ENCODE measurements at places on chromosomes 13 and 19.

DNA sequence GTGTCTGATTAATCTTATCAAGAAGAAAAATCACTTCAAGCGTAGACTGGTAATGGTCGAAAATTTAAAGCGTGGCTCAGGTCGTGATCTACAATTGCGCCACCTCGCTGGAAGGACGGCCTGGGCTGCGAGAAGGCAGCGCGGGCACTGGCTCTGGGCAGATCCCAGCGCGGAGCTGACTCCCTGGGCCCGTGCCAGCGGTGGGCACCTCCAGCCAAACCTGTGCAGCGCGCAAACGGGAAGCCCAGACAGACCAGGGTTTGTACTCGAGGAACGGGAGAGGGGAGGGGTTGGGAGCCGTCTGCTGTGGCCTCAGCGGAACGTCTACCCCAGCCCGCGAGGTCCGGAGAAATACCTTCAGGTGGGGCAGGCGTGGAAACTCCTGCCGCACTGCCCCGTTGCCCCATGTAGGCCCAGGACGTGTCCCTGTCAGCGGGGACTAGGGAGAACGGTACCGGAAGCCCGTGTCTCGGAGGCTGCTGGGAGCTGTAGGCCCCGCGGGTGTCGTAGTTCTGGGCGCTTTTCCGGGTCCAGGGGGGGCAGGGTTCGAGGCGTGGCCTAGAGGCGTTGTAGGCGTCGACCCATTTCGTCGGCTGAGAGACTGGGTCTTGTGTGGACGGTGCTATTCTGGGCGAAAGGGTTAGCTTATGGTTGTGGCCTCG lies 21.1 kb downstream of the ZNF274 start:
- no peak for DNase-seq

GRCh38 chr19:23558541-23558940 lies 128.5 kb downstream of the ZNF675 start:
- DNase-seq = no peak

DNA sequence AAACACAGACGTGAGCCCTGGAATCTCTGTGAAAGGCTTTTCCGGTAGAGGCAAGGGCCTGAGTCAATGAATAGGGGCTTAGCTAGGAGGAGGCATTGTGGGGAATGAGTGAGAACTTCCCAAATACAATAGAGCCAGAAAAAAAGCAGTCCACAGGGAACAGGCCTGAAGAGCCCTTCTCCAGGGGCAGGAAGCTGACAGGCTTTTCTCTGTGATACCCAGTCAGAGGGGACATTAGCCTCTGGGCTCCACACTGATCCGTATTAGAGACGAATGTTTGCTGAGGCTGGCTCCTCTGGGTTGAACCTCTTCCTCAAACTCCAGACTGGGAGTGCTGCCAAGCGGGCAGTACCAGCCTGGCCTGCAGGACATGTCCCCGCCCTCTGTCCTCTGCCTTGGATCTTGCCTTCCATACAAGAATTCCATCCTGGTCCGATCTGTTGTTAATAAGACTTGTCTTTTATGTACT lies 2.3 kb downstream of the DHRS12 start:
- DNase-seq = no peak

DNA sequence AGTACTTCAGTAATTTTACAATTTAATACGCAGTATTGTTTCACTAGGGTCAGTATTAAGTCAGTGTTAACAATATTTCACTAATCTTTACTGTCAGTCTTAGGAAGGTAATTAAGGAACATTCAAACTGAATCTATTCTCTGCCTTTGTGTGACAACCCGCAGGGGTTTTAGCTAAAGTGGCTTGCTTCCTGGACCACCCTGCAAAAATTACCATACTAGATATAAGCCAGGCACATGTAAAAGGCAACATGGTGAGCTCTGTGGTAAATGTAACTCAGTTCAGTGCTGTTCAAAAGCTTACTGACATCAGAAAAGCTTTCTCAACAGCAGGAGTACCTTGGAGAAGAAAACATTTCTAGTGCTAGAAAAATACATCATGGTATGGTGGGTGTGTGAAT lies 116.7 kb downstream of the FREM2 start:
- no peak for DNase-seq

- DNase-seq = peak; percentile 74
These were observed 2.0 kb downstream of the MISP start for GRCh38 chr19:752652-753517.

- peak; percentile 40 for DNase-seq
These were observed 76.2 kb downstream of the FOXO1 start for GRCh38 chr13:40590112-40590862.

DNA sequence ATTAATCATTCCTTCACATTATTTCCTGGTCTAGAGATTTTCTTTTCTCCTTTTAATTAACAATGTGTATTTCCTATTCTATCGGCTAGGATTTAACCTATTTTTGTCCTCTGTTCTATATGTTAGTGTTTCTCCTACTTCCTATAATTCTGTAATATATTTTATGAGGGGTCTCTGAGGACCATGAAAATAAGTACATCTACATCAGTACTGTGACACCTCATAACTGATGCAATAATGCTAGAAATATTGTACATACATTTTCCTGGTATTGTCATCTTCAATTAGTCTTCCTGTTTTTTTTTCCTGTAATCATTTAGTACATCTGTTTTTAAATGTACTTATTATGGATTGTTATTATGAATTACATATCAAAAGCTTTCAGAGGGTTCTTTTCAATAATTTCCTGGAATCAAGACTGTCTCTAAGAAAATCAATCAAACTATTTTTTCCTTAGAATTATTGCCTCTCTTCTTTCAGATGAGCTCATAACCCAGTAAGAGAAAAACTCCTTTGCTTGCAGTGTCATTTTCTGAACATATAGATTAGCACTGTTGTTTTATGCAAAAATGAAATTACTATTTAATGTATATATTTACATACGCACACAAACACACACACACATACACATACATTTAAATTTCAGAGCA lies 1004.3 kb downstream of the SLITRK5 start:
- DNase-seq = no peak

DNA sequence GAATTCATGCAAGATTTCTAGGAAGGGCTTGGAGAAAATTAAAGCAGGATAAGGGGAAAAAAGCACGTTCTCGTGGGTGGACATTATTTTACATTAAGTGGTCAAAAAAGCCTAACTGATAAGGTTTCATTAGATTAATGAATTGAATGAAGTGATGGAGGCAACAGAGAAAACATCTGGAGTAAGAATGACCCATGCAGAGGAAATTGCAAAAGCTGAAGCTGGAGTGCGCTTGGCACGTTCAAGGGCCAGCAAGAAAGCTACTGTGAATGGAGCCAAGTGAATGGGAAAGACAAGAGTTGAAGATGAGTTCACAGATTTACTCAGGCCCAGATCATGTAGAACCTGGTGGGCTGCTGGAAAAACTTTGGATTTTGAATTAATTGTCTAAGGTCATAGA lies 777.9 kb downstream of the DACH1 start:
- no peak for DNase-seq

GRCh38 chr19:4082172-4082571 lies 15.5 kb upstream of the ZBTB7A start:
- DNase-seq = no peak

- no peak for DNase-seq
These were observed 74.6 kb downstream of the GNG7 start for GRCh38 chr19:2627855-2628254.

- no peak for DNase-seq
These were observed 13.0 kb upstream of the USP29 start for GRCh38 chr19:57106722-57107235.

DNA sequence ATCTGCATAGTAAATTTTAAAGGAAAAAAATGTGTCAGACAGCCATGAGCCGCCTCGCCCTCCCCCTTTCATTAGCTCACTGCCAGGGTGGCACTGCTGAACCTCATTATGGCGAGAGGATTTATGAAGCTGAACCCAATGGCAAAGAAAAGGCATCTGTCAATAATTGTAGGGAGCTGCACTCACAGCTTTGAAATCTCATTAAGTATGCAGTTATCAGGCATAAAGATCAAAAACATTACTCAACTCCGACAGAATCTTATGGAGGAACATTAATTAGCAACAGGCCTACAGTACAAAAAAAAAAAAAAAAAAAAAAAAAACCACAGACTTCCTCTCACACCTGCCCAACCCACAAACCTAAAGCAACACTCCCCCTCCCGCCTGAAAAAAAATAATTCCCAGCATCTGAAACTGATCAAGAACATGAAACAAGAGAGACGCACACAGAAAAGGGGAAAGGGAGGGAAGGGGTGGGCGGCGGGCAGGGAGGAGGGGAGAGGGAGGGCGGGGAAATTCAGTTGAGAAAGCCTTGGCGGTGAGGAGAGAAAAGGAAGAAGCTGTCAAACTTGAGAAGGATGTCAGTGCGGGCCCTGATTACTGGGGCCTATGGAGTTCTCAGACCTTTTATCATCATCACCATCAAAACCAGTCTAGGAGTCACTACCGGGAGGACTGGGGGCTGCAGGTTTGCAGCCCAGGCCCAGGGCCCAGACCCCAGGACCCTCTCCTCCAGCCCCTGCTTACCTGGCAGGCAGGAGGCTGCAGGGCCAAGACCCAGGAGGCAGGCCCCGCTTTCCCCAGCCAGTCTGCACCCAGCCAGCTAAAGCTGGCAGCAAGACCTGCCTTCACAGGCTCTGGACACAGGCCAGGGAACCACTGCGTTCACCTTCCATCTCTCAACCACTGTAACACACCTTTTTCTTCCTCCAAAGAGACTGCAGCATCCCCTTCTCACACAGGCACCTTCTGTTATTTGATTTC lies 8.9 kb downstream of the TSHZ3 start:
- DNase-seq = peak; percentile 40

- no peak for DNase-seq
These were observed 12.5 kb downstream of the PROSER1 start for GRCh38 chr13:39025433-39025839.

DNA sequence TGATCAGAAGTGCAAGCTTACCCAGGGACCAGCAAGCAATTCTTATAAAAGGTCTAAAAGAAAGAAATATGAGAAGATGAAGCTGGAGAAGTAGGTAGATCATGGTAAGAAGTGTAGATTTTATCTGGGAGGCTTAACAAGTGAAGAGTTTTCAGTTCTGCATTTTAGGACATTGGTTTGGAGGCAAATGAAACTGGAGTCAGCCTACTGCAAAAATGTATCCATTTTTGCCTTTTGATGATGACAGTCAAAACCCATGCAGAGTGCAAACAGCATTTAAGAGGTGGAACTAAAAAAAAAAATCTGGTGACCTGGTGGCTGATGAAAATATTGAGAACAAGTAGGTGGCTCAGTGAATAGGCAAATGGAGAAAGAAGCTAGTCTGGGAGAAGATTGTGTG lies 216.9 kb downstream of the DNAJC15 start:
- DNase-seq = no peak

GRCh38 chr19:38665219-38665931 lies 17.9 kb downstream of the ACTN4 start:
- DNase-seq = no peak

DNA sequence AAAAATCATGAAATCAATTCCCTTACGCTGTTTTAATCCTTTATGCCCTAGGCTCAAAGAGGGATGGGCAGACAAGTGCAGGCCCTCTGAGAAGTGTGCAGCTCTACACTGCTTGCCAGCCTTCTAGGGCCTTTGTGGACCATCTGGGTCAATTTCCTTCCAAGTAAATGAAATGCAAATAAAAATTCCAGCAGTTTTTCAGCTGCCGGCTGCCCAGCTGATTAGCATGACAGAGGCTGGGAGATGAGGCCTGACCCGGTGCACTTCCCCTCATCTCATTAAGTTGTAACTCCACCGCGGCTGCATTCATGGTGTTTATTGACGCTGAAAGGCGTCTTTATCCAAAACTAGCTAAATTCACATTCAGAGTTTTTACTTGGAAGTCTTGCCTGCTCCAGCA lies 47.5 kb upstream of the GSX1 start:
- no peak for DNase-seq

- DNase-seq = no peak
These were observed 187.7 kb downstream of the SHISA2 start for GRCh38 chr13:25864116-25864515.

- no peak for DNase-seq
These were observed 315.7 kb downstream of the FGF9 start for GRCh38 chr13:21986602-21987001.

GRCh38 chr13:98201984-98202383 lies 24.9 kb upstream of the RNF113B start:
- DNase-seq = no peak

DNA sequence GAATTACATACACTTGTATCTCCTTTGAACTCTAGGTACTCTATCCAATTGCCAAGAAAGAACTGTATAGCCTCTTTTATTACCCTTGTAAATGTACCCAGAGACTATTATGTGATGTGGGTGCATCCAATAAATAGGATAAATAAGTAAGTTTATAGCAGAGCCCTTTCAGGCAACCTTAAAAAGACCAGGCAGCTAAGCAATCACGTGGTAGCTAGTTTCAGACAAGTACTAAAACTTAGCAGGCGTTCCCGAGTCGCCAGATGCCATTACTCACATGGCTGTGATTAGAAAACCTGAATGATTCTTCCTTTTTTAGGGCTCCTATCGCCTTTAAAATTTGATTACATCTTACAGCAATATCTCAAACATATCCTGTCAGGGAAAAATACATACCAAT lies 1303.0 kb downstream of the EFNB2 start:
- DNase-seq = no peak

- peak; percentile 77 for DNase-seq
These were observed 454 bp downstream of the BLVRB start for GRCh38 chr19:40465025-40465556.

GRCh38 chr13:95385798-95386197 lies 84.5 kb upstream of the ABCC4 start:
- DNase-seq = no peak

DNA sequence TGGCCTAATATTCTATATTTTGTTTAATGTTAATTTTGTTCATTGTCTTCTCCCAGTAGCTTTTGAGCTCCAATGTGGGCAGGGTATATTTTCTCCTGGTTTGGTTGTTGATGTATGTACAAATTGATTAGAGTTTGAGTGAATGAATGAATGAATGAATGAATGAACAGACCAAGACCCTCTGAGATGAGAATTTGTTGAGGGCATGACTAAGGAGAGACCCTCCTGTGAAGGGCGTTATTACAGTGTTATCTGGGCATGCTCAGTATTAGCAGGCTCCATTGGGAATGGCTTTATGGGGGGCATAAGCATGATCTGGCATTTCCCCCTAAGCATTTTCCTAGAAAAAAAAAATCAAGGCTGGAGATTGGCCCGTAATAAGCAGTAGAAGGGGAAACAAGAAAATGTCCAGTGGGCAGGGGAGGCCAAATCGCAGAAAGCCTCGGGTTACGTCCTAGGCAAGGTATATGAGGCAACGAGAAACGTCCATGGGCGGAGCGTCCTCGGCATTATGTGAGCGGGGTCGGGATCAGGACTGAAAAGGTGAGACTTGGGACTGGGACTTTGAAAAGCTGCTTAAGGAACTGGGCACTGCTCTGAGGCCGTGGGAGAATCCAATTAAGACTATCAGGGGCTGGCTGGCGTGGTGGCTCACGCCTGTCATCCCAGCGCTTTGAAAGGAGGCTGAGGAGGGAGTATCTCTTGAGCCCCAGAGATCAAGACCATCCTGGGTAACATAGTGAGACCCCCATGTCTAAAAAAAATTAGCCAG lies 904 bp upstream of the ARHGAP33 start:
- DNase-seq = no peak

DNA sequence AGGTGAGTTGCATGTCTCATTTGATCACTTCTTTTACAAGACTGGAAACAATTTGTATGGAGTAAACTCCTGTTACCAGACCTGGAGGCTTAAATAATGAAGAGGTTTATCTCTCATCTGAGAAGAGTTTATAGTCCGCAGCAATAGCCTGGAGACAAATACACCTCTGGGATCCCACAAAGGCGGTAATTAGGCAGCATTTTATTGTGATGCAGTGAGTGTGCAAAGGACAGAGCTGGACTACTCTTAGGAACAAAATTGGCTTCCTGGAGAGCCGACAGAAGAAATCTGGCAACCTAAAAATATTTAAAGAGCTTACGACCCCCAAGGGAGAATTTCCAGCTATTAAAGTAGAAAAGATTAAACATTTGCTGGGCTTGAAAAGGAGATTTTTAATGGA lies 11.8 kb upstream of the KATNAL1 start:
- no peak for DNase-seq

All from fibroblast of pulmonary artery (primary cell).